NCI-H2081 treated with DMSO at 0.1 percent for 48 hours (cell line): ENCODE measurements at places on chromosomes 16 and 17.

GRCh38 chr17:50633683-50634082, 998 bp upstream of the ABCC3 start:
- DNase-seq: no peak

- DNase-seq: no peak
These were observed 134.7 kb downstream of the RBFOX3 start for GRCh38 chr17:79476074-79476652.

DNA sequence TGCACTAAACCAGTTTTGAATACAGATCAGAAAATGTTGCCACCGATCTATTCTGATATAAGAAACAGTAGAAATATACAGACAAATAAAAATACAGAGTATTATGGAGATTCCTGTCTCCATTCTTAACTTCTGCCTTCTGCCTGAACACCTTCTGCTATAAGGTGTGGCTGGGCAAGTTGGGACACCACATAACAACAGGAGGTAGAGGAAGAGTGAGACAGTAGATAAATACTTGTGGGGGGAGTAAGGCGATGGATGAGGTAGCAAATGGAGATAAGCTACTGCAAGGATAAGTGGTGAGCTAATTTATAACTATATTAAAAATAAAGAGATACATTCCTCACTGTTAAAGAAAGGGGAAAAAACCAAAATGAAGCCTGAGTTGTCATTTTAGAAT, 143.7 kb downstream of the CDH8 start:
- no peak for DNase-seq

DNA sequence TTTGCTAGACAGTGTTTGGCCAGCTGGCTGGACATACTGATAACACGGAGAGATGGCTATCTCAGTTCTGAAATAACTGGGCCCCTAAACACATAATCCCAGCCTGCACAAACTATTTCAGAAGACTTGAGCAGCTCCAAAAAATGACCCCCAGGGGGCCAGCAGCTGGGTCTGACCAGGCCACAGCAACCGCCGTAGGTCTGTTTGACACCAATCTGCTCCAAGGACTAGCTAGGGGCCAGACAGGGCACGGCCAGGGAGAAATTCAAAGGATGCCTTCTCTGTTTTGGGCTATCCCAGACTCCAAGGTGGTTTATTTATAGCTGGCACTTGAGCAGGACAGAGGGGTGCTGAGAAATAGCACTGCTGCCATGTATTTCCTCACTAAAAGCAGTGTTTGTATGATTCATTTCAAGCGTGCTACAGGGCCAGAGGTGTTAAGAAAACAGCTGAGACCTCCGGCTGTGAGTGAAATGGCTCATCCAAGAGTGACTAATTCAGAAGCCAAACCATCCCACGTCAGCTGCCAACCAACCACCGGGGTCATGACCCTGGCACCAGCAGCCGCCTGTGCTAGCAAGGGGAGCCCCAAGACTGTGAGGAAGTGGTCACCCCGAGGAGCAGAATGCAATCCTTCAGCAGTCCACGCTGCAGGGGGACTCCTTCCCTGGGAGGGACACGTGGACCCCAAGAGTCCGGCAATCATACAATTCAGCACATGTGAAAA, 5.7 kb downstream of the GGA2 start:
- no peak for DNase-seq

DNA sequence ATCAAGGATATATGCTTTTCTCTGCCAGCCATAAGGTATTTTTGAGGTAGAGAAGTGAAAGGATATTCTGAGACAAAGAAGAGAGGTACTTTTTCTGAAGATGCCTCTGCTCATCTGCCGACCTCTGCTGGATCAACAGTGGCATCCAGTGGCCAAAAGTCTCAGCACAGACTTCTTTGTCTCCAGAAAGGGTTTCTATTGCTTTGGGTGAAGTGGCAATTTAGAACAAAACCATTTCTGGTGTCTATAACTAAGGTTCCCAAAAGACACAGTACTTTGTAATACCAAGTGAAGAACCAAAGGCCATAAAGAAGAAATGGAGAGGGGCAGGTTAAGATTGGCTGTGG, 155.2 kb upstream of the C17orf78 start:
- no peak for DNase-seq

DNA sequence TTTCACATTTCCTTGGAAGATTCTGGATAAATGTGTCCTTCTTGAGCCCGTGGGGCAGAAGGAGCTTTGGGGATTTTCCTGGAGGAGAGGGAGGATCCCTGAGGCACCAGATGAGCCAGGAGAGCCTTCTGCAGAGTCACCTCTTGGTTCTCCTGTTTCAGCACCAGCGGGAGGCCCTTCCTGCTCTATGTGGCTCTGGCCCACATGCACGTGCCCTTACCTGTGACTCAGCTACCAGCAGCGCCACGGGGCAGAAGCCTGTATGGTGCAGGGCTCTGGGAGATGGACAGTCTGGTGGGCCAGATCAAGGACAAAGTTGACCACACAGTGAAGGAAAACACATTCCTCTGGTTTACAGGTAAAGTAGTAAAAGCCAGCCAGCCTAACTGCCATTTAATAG, 77.1 kb downstream of the ARSG start:
- DNase-seq: no peak

- DNase-seq: no peak
These were observed at the start of gene CCL1 for GRCh38 chr17:34363183-34363661. TSS of gene CCL1 (minus strand) at chr17:34363233. CDS start at chr17:34363161, 72 bp downstream.

DNA sequence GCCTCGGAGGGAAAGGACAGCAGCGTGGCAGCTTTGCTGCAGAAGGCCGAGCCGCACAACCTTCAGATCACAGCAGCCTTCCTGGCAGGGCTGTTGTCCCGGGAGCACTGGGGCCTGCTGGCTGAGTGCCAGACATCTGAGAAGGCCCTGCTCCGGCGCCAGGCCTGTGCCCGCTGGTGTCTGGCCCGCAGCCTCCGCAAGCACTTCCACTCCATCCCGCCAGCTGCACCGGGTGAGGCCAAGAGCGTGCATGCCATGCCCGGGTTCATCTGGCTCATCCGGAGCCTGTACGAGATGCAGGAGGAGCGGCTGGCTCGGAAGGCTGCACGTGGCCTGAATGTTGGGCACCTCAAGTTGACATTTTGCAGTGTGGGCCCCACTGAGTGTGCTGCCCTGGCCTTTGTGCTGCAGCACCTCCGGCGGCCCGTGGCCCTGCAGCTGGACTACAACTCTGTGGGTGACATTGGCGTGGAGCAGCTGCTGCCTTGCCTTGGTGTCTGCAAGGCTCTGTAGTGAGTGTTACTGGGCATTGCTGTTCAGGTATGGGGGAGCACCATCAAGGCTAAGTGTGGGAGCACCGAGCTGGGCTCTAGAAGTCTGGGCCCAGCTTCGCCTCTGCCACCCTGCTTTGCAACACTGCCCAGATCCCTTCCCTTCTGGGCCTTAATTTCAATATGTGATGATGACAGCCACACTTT, 18.6 kb downstream of the NOD2 start:
- DNase-seq: no peak

DNA sequence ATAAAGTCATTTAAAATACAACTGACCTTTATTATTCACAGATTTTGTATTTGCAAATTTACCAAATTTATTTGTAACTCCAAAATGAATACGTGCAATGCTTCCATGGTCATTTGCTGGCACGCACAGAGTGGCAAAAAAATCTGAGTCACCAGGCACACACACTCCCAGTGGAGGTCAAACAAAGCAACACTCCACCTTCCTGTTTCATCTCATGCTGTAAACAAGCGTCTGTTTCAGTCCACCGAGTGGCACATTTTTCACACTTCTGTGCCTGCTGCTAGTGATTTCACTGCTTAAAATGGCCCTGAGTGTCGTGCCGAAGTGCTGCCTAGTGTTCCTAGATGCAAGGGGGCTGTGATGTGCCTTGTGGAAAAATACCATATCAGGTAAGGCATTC, 17.8 kb upstream of the ITGAE start:
- DNase-seq: no peak

DNA sequence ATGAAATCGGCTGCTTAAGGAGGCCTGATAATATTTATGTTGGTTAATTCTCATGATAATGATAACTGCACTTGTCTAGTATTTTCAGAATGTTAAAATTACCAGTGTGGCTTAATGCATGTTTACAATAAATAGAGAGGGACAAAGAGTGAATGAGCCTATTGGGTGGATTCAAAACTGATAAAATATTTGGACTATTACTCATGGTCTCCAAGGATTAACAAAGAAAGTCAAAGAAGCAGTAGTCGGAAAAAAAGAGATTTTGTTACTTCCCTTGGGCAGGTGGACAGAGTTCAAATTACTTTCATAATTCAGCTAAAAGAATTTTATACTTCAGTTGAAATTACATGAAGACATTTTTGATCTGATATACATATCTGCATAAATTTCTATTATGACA, 258.2 kb upstream of the PMFBP1 start:
- DNase-seq: no peak

GRCh38 chr16:70653406-70653805, 7.0 kb downstream of the IL34 start:
- DNase-seq: no peak
